ENCODE measurements at places on chromosomes 2 and 18. TPM values are rescaled to one million over a fixed set of nuclear protein-coding genes. Genes with fewer than 3 reads are reported as not detected.

Gene MC5R
- not detected for total RNA-seq

Gene CABYR
- 1.5 TPM for total RNA-seq

Gene HOXD12
- total RNA-seq = not detected

Gene TBR1
- not detected for total RNA-seq

Gene CRYBA2
- total RNA-seq = not detected

Gene SFT2D3
- total RNA-seq = 4.5 TPM

Gene SLC5A7
- not detected for total RNA-seq

Gene PRKAG3
- 0.49 TPM for total RNA-seq

Gene RPRD1A
- total RNA-seq = 58.1 TPM

Gene GBX2
- not detected for total RNA-seq

Gene UGT1A8
- not detected for total RNA-seq

Gene MAP3K2
- total RNA-seq = 62.0 TPM

Gene IHH
- 0.22 TPM for total RNA-seq

Gene ARHGAP15
- total RNA-seq = 119 TPM

Gene POTEE
- 0.45 TPM for total RNA-seq

Gene KCNG2
- 0.22 TPM for total RNA-seq

Gene FHOD3
- 33.3 TPM for total RNA-seq

Gene CCDC74B
- total RNA-seq = 7.5 TPM

Gene EFR3B
- total RNA-seq = 13.2 TPM

Gene GLI2
- total RNA-seq = 14.4 TPM

Gene NDUFB3
- 49.6 TPM for total RNA-seq

Gene POTEI
- 0.27 TPM for total RNA-seq

Gene B3GNT2
- total RNA-seq = 21.0 TPM

Gene CD207
- 1.4 TPM for total RNA-seq

Gene PXDN
- 38.1 TPM for total RNA-seq

Gene GKN1
- total RNA-seq = not detected

Gene UPP2
- total RNA-seq = not detected

Gene NHEJ1
- 15.0 TPM for total RNA-seq

Gene GKN2
- not detected for total RNA-seq

Gene DSG4
- total RNA-seq = not detected

Gene GPBAR1
- 0.94 TPM for total RNA-seq

Gene MC2R
- total RNA-seq = not detected

Gene APCDD1
- 43.1 TPM for total RNA-seq

Gene FLACC1
- total RNA-seq = 5.4 TPM

Gene GNLY
- total RNA-seq = 8.4 TPM

Gene TFCP2L1
- 0.27 TPM for total RNA-seq

Gene AFF3
- 14.2 TPM for total RNA-seq

Gene CEBPZOS
- total RNA-seq = 43.5 TPM

Gene REG3A
- 2.3 TPM for total RNA-seq

Gene TEX44
- total RNA-seq = not detected

Gene DNAH6
- total RNA-seq = 2.0 TPM

Gene IRS1
- 33.8 TPM for total RNA-seq

Gene RAMP1
- total RNA-seq = 26.3 TPM

Gene SNTG2
- total RNA-seq = 4.4 TPM

Data from sciatic nerve (tissue), 2 donors.